Muscle of back (tissue), 13 donors: ENCODE measurements at places on chromosomes 3 and 15.
A peak's percentile ranks its signal among the peaks of the same experiment; 100 is the strongest.

- no peak for DNase-seq
These were observed 4.6 kb downstream of the CFAP100 start for GRCh38 chr3:126399351-126399735.

- DNase-seq, result no peak
These were observed 34.6 kb downstream of the TNFAIP8L3 start for GRCh38 chr15:51060030-51060673.

GRCh38 chr3:23390446-23390845 is 187.3 kb downstream of the UBE2E2 start:
- no peak for DNase-seq

GRCh38 chr3:105561876-105562275 is 195.2 kb downstream of the ALCAM start:
- no peak for DNase-seq

DNA sequence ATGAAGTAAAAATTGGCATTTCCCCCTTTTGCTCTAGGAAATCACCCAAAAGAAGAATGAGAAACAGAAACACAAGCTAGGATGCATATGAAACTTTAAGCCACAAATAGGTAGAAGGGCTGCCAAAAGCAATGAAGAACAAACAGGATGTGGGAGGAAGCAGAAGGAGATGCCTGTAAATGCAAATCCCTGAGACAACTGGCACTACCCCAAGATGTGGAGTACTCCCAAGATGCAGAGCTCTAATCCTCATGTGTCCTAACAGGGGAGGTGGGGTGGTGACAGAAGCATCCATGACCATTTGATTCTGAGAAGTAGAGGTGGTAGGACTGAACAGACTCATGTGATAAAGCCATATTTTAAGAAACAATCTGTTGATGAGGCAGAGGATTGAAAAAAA is 31.9 kb upstream of the ZNF280D start:
- DNase-seq, result peak; percentile 68
